ENCODE measurements at places on chromosomes 6 and 20.

DNA sequence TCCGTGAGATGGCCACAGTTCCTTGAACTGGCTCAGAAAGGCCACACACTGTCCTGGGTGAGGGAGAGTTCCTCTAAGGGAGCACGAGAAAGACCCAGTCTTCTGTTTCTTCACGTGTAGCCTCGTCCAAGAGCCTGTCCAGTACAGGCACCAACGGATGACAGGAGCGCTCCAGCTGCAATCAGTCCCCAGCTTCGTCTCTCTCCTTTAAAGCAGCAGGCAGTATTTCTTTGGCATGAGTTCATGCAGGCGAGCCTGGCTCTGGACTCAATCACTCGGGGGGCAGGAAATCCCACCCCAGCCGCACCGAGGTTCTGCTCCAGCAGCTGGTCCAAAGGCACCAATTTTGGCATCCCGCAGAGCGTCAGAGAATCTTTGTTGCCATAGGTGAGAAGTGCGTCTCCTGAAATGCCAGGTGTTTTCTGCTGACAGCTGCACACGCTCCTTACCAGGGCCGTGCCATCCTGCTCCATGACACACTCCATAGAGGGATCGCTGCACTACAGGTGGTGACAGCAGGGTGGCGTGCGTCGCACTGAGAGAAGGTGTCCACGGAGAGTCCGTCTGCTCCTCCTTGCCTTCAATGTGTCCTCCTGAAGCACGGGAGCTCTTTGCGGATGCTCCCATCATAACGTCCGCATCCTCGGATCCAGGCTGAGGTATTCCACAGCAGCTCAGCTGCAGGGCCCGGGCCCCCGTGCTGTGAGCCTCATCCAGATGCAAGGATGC, 59.6 kb upstream of the AFDN start:
- no peak for DNase-seq

- no peak for DNase-seq
Observed at GRCh38 chr20:8221887-8222419, 89.9 kb downstream of the PLCB1 start.

DNA sequence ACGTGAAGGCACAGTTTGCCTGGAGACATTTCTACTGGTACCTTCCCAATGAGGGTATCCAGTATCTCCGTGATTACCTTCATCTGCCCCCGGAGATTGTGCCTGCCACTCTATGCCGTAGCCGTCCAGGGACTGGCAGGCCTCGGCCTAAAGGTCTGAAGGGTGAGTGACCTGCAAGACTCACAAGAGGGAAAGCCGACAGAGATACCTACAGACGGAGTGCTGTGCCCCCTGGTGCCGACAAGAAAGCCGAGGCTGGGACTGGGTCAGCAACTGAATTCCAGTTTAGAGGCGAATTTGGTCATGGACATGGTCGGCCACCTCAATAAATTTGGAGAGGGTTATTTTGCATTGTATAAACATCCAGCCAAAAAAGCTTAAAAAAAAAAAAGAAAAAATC, 420.3 kb upstream of the FLRT3 start:
- DNase-seq: no peak

DNA sequence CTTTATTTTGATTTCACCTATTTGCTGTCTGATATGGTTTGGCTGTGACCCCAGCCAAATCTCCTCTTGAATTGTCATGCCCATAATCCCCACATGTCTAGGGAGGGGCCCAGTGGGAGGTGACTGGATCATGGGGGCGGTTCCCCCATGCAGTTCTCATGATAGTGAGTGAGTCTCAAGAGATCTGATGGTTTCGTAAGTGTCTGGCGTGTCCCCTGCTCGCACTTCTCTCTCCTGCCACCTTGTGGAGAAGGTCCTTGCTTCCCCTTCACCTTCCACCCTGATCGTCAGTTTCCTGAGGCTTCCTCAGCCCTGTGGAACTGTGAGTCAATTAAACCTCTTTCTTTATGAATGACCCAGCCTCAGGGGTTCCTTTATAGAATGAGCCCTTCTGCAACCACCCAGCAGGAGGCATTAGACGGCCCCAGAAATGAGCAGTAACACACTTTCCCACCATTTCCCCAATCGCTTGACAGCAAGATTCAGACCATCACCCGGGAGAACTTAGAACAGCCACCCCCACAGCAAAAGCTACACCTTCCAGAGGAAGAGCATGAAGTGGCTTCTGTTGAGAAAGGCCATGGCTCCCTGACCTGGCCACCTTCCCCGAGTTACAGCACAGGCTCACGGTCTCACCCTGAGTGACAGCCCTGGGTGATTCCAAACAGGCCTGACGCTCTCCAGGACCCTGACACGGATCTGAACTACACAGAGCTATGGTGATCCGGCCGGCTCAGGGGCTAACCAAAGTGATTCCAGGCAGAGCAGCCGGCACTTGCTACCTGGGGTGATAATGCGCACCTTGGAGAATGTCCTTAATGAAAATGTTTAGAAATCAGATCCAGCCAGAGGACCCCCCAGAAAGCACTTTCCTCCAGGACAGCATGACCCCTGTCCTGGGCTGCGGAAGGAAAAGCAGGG, 131.2 kb upstream of the CDH4 start:
- DNase-seq: peak; percentile 72

- no peak for DNase-seq
Observed at GRCh38 chr20:63509088-63509564, 10.2 kb upstream of the EEF1A2 start.

DNA sequence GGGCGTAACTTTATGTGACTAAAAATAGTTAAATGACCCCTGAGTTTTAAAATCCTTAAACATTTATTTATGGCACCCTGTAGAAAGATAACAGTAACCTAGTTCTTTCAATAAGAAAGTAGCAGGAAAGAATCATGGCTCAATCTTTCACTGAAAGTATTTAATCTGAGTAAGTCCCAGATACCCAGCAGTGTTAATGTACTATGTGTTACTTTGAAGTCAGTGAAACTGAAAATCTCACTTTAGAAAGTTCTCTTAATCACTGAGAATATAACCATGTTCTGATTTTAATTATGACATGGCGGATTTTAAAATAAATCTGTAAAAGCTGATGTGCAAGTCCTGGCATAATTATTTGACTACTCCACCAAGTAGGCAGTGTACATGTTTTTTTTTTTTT, 8.1 kb upstream of the HEY2 start:
- no peak for DNase-seq

DNA sequence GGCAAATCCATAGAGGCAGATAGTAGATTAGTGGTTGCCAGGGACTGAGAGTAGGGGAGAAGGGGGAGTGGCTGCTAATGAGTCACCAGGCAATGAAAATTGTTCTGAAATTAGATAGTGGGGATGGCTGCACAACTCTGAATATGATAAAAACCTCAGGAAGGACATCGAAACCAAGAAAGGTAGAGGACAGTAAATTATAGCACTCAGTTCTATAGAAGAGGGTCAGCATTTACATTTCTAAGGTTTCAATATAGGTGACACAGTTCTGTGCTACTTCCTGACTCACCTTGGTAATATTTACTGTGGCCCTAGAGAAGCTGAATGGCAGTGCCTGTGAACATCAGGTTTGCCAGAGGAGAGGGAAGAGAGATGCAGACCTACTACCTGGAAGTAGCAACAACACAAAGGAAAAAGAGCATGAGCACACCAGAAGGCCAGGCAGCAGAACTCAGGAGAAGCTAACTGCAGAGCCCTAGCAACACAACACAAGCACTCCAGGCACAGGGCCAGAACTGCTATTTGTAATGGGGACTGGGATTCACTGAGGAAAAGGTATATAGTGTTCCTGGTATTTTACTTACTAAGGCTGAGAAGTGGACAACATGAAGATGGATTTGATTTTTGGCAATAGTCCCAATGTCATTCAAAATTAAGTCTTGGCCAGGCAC, 75.9 kb downstream of the PLCG1 start:
- peak; percentile 25 for DNase-seq

- DNase-seq: peak; percentile 22
Observed at GRCh38 chr20:62876902-62877816, 15.5 kb upstream of the TCFL5 start.

GRCh38 chr6:168880271-168880670, 373.4 kb downstream of the THBS2 start:
- no peak for DNase-seq

- no peak for DNase-seq
Observed at GRCh38 chr6:169795196-169795595, 43.8 kb downstream of the ERMARD start.

GRCh38 chr20:34283844-34284243, 19.3 kb downstream of the AHCY start:
- DNase-seq: no peak

- DNase-seq: no peak
Observed at GRCh38 chr20:37343212-37343993, 2.5 kb upstream of the SRC start.

DNA sequence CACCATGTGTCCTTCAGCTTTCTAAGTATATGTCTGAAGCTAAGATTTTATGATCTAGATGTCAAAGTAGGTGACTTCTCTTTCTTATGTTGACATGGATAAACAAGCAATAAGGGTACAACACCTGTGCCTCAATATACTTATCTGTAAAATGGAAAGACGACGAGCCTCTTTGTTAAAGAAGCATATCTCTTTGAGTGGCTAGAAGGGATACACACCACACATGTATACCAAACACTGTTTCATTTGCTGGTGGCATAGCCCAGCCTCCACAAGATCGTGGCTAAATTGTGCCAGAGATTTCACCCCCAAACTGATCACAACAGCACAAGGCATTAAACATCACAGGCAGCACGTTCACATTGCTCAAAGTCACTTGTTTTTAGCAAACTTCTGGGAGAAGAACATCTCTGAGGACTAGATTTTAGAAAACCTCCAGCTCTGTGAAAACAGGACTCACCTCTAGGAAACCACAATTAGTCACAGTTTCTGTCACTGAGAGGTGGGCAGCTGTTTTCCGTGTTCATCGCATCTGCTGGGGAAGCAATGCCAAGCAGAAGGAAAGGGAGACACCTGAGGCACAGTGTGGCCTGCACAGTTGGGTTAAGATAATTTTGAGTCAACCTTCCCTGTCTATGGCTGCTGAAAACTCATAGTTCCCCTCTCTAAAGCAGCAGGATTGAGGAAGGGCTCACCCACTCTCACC, 263.0 kb upstream of the PLCB4 start:
- DNase-seq: no peak

DNA sequence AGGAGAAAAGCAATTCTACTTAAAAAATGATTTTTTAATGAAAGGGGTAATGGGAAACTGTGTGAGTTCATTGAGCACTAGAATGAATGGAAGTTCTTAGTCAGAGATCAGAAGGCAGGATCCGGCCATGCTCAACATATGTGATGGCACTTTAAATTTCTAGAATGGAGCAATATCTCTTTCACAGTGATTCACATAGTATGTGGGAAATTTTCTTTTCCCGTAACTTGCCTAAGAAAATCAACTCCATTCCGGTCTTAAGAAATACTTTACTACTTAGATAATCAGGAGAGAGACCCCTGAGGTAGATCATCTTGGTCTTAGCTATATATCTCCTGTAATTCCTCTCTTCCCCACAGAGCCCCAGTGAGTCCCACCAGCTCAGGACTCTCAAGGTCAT, 131.8 kb downstream of the SCML4 start:
- DNase-seq: peak; percentile 84

- DNase-seq: no peak
Observed at GRCh38 chr6:166343150-166343487, 774 bp upstream of the SFT2D1 start.

DNA sequence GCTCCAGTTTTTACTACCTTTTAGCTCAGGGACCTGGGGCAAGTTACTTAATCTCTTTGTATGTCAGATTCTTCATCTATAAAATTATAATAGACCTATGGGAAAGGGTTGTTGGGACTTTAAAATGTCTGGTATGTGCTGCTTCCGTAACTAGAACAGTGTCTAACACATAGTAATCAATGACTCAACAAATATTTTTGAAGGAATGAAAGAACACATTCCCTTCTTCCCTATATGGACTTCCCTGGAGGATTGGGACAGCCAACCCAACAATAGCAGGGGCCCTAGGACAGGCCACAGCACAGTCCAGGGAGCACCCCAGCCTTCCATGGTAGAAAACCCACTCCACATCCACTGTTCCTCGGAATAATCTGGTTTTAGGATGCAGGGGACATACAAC, 50.7 kb upstream of the TPD52L1 start:
- peak; percentile 97 for DNase-seq

Data from fibroblast of skin of right quadriceps (primary cell).